ENCODE measurements at places on chromosomes 3 and 15.

DNA sequence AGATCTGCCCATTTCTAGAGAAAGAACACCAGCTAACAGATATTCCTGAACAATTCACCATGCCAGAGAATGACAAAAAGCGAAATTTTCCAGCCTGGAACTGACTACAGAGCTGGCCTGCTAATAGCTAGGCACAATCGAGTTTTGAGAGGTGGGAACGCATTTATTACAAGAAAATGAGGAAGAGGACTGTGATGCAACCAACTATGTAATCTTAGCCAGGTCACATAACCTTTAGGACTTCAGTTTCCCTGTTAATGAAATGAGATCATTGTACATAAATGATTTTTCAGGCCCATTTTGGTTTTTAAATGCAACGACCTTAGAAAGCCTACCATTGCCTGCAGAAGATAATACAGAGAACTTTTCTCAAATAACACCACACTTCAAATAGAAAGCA lies 72.1 kb upstream of the SETMAR start:
- DNase-seq = no peak

DNA sequence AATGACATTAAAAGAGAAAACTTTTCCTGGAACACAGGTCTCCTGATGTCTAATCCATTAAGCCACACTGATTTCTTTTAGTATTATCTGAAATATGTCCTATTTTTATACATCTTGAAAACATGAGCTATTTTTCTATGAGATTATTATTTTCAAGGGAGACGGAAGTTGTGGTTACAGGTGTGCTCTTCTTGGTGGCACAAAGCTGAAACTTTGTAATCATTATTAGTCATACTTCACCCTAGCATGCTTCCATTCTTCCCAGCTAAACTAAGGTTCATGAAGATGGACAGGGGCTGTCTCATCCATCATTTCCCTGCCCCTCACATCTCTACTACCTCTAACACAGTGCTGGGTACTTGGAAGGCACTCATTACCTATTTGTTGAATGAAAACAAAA lies 85.6 kb upstream of the POU1F1 start:
- no peak for DNase-seq

DNA sequence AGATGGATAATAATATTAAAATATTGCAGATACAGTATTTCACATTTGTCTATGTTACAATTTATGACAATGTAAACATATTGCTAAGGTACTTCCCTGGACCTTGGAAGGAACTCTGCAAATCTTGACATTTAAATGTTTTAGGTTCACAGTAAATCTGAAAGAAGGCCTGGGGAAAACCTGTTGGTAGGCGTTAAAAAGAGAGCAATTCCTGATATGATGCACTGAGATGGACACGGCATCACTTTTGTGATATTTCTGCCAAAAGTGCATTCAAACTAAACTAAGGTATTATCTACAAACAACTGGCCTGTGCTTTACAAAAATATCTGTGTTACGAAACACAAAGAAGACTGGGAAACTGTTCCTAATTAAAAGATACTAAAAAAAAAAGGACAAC lies 6.1 kb upstream of the TP63 start:
- DNase-seq = no peak

DNA sequence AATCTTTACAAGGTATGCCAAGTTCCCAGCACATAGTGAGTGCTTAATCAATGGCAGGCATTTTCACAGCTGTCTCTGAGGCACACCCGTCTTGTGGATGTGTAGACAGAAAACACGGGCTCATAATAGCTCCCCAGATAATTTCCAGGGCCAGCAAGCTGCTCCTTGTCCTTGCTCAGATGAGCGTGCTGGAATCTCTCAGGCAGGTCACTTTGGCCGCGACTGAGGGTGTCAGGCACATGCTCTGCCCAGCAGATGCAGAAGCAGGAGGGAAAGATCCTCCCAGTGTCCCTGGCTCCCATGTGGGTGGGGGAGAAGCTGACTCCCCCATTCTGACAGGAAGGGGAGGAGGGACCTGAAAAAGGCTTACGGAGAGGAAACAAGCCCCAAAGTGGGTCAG lies 35.6 kb upstream of the SLC6A1 start:
- DNase-seq = no peak

DNA sequence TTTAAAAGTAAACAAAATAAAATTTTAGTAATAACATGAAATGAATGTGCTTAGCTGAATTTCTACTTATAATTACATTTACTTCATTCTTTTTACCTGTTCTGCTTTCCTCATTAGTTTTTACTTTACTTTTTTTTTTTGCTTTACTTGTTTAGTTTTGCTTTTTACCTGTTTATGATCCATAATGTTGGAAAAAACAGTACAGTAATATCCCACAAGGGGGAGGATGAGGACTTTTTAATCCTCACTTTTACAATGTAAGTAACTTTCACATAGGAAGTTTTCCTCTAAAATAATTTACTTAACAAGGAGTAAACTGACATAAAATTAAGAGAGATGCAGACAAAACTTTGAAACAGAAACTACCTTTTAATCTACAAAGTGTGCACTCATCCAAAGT lies 268.7 kb downstream of the TBC1D5 start:
- no peak for DNase-seq

DNA sequence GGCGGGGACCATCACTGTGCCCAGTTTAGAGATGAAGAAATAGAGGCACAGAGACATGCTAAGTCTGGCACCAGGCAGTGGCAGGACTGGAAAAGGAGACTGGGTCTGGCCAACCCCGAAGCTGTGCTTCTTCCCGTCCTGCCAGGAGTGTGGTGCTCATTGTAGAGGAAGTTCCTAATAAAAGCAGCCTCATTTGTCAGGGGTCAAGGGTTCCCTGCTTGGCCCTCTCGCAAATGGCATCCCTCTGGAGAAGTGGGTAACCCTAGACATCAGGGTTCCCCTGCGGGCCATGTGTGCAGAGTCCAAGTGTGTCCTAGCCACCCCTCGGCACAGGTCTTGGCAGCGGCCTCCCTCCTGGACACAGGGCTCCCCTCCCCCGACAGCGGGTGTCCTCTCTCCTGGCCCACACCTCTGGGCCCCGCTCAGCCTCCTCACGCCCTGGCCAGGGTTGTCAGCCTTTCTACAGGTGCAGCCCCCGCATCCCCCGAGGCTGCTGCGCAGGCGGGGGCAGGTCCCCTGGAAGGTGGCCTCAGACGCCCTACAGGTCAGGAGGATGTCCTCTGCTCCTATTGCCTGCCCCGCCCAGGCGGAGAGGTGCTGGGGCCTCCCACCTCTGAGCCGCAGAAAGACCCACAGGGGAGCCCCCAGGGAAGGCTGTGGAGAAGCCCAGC lies 61.8 kb upstream of the PRR20G start:
- DNase-seq = no peak

DNA sequence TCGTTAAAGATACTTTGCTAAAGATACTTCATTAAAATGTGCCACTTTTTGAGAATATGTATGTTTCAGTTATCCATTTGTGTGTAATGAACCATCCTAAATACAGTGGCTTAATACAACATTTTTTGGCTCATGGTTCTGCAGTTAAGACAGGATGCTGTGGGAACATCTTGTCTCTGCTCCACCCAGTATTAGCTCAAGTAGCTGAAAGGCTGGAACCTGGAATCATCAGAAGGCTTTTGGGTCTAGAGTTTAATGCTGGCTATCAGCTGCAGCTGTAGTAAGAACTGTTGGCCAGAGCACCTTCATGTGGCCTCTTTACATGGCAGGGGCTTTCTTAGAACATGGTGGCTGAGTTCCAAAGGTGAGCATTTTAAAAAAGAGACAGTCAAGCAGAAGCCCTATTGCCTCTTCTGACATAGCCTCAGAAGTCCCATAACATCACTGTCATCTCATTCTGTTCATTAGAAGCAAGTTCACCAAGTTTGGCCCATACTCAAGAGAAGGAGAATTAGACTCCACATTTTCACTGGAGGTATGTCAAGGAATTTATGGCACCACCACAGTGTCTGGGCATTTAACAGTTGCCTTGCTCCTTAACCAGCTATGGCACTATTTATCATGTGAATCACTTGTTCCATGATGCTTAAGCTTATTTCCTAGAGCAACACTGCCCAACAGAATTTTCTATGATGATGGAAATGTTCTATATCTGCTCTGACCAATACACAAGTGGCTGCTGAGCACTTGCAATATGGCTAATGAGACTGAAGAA lies 70.4 kb upstream of the PDZRN3 start:
- no peak for DNase-seq

GRCh38 chr3:187621881-187622280 lies 48.3 kb downstream of the SST start:
- DNase-seq = no peak

DNA sequence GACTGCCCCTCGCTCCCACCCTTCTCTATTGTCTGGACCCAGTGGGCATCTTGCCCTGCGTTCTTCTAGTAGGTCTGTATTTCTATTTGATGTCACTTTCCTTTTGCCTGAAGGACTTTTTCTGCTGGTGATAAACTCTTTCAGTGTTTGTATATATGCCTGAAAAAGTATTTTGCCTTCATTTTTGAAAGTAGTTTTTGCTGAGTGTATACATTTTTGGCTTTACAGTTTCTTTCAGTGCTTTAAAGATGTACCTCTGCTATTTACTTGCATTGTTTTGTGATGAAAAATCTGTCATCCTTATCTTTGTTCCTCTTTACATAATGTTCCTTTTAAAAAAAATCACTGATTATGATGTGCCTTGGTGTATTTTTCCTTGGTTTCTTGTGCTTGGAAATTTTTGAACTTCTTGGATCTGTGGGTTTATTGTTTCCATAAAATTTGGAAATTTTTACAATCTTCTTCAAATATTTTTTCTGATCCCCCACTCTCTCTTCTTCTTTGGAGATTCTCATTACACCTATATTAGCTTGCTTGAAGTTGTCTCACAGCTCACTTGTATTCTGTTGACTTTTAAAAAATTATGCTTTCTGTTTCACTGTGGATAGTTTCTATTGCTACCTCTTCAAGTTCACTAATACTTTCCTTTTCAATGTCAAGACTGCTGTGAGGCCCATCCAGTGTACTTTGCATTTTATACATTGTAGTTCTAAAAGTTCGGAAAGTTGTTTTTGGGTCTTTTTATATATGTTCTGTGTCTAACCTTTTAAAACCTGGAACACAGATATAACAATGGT lies 67.8 kb downstream of the RGMA start:
- no peak for DNase-seq

DNA sequence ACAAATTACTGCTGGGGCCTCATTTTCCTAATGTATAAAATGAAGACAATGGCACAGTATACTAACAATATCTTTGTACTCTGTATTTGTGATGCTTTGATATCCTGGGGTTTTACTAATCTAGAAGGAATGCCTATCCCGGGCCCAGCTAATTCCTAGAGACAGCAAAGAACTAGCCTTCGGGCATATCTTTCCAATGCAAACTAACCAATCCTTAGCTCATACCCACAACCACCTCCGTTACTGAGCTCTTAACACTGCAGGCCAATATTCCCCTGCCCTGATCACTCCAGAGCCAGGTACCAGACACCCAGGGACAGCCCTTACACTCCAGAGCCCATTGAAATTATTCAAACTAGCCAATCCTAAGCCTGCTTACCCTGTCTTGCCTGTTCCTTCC lies 309.0 kb downstream of the ULK4 start:
- DNase-seq = no peak

- DNase-seq = no peak
Measured at GRCh38 chr3:7789324-7789723, 712.3 kb upstream of the LMCD1 start.

DNA sequence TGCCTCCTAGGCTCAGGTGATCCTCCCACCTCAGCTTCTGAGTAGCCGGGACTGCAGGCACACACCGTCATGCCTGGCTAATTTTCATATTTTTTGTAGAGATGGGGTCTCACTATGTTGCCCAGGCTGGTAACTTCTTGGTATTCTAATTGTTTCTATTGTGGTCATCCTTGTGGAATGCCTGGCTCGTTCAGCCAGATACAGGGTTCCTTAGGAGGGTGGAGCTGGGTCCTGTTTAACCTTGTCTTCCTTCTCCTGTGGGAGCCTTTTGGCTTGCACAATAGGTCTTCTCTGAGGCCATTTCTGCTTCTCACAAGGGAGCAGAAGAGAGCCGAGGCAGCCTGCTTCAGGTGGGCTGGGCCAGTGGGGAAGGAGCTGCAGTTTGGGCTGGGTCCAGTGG lies 15.7 kb downstream of the PLEKHO2 start:
- no peak for DNase-seq

GRCh38 chr15:39188314-39188713 lies 392.6 kb upstream of the THBS1 start:
- DNase-seq = no peak

- peak; percentile 77 for DNase-seq
Measured at GRCh38 chr15:95259513-95259912, 1028.2 kb downstream of the MCTP2 start.

GRCh38 chr3:38059591-38059990 lies 20.6 kb downstream of the DLEC1 start:
- no peak for DNase-seq

DNA sequence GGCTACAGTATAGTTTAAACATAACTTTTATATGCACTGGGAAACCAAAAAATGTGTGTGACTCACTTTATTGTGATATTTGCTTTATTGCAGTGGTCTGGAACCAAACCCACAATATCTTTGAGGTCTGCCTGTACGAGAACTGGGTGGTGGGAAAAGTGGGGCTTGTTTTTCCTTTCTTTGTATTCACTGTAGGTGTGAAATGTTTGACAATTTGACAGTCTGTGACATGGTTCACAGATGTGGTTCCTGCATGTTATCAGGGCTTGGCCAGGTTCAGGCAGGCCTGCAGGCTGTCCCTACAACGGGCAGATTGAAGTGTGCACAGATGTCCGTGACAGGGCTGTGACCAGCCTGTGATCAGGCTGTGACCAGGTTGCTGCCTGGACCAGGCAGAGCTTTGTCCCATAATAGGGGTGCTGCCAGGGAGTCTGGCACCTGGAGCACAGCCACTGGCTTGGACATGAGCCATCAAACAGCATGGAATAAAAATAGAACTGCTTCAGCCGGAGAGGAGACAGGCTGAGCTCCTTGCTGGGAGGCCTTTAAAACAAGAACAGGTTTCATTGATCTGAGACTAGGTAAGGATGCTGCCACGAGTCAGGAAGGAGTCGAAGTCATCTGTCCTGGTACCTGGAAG lies 61.0 kb downstream of the KLF13 start:
- DNase-seq = peak; percentile 80

DNA sequence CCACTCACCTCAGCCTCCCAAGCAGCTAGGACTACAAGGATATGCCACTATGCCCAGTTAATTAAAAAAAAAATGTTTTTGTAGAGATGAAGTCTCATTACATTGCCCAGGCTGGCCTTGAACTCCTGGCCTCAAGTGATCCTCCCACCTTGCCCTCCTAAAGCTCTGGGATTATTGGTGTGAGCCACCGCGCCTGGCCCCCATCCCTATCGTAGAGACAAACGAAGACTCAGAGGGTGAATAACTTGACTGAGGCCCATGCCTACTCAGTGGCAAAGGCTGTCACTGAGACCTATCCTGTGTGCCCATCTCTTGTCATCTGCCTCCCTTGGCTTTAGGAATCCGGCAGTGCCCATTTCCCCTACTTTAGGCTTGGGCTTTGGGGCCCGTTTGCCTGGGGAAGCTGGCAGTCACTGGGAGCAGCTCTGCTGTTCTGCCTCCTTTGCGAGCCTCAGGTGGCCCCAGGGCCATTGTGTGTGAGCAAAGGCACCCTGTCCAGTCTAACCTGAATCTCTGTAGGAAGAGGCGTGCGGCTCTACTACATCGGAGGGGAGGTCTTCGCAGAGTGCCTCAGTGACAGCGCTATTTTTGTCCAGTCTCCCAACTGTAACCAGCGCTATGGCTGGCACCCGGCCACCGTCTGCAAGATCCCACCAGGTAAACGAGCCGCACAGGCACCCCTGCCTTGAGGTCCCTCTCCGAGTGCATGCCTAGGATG lies 70.1 kb downstream of the AAGAB start:
- no peak for DNase-seq

Measured in natural killer cell treated with Interleukin-12 subunit alpha and Interleukin-12 subunit beta and Interleukin-15 and Interleukin-18, amount 100 ng/mL, for 72 hours (primary cell).